ENCODE measurements at places on chromosomes 4 and X.
A peak's percentile ranks its signal among the peaks of the same experiment; 100 is the strongest.

DNA sequence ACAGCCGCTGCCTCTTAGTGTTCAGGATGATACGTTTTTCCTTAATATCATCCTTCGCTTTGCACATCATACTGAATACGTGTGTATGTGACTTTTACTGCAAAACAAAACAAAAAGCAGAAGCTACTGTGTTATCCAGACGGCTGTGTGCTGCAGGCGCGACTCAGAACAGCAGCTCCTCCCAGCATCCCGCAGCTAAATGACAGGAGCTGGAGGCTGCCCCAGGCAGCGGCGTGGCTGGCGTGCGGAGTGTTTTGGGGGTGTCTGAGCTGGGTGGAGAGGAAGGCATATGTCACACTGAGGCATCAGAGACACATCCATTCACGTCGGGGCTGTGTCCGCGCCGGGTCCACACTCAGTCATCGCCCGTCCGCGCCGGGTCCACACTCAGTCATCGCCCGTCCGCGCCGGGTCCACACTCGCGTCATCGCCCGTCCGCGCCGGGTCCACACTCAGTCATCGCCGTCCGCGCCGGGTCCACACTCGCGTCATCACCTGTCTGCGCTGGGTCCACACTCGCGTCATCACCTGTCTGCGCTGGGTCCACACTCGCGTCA is 16.6 kb downstream of the PCGF3 start:
- no peak for DNase-seq

- no peak for DNase-seq
These were observed 41.2 kb downstream of the ANXA5 start for GRCh38 chr4:121655320-121656268.

- no peak for DNase-seq
These were observed 37.9 kb downstream of the KLHL34 start for GRCh38 chrX:21620234-21620633.

- no peak for DNase-seq
These were observed 2185.9 kb upstream of the TENM3 start for GRCh38 chr4:180057299-180057721.

- no peak for DNase-seq
These were observed 41.6 kb downstream of the ZFP42 start for GRCh38 chr4:188037003-188037713.

DNA sequence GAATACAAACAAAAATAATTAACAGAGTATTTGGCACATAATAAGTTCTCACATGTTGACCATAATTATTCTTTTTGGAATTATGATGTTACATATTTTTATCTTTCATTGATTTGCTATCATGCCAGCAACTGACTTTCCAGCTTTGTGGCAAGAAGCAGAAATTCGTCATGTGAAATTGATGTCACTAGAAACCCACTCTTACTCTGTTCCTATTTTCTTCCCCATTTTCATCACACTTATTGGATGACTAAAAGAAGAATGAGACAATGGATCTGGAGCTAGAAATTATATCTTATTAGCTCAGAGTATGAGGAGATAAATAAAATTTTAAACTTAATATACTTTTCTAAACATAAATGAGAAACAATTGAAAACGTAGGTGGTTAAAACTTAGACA is 31.9 kb downstream of the EGF start:
- DNase-seq, result no peak

DNA sequence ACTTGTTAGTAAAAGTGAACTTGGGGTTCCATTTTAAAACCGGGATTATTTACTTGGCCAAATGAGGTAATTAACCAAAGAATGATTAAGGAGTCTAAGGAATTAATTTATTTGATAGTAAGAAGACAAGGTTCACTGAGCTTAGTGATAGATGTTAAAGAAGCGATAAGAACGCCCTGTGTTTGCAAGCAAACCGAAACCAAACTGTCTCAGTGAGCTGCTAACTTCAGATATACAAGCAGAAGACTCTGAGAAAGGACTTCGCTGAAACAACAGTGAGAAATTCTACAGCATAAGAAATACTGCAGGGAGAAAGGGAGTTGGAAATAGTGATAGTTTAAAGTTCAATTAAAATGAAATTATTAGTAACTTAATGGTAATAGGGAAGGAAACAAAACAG is 37.6 kb upstream of the SHISA3 start:
- no peak for DNase-seq

- DNase-seq, result no peak
These were observed 144.8 kb upstream of the GALNTL6 start for GRCh38 chr4:171668403-171668802.

DNA sequence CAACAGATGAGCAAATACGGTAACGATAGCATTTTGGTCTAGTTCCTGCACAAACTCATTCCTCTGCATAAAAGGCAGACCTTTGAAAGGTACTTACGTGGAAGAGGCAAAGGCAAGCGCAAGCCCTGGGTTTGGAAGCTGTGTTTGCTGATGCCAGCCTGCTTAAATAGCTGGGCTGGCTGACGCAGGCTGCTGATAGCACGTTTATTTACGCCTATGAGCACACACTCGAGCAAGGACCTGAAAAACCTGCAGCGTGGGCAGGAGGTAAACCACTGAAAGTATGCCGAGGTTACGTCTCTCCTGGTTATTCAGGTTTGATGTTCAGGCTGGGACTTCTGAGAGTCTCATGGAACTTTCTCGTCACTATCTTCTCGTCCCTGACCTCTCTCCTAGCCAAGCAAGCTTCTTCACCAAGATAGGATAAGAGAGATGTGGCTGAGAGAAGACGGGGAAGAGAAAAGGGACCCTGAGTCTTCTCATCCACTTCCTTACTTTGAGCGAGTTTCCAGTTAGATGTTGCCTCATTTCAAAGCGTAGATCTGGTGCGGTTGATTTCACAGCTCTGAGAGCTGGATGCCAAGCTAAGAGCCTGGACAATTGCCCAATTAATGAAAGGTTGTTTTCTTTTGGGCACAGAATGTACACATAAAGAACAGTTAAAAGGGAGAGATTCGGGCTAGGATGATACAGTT is at the start of gene HOPX:
Gene HOPX, minus strand, starts transcription at position 139 of the 695 bp plus-strand sequence. CDS start 23,480 bp downstream, outside the sequence.
- DNase-seq, result peak; percentile 5

- no peak for DNase-seq
These were observed 68.4 kb upstream of the BMPR1B start for GRCh38 chr4:94689155-94689860.

GRCh38 chr4:135492439-135492838 is 1290.8 kb upstream of the PABPC4L start:
- DNase-seq, result no peak

DNA sequence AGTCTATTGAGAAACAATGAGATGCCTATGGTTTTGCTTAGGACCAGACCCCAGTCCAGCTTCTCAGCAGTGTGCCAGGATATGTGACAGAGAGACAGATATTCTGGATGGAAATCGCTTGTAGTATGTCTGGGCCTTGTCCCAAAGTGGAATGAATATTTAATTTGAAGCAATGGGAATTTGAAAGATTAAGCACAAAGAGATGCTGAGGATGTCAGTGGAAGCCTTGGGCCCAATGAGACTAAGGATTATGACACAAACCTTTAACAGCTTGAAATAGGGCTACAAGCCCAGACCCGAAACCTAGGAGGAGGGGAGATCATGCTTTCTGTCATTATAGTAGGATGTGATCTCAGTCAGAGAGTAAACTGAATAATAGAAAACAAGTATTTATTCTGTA is 459.2 kb downstream of the FAT4 start:
- DNase-seq, result no peak

DNA sequence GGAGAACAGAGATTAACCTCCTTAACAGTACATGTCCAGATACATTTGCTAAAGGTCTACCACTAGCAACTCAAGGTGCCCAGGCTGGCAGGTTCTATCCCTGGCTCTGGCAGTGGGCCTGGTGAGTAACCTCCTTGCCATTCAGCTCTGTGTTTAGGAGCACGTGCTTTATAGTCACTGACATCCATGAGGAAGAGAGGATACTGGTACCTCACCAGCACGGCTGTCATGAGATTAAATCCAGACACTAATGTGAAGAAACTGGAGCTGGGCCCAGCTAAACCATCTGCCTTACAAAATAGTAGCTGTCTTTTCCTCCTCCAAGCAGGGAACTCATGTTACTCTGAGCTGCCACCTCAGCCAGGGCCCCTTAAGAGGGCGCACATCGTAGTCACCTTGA is 45.3 kb downstream of the GPRASP3 start:
- no peak for DNase-seq

- DNase-seq, result peak; percentile 55
These were observed 40.0 kb downstream of the SEPTIN11 start for GRCh38 chr4:76989391-76990061.

GRCh38 chr4:70158576-70158975 is 4.5 kb downstream of the PRR27 start:
- DNase-seq, result no peak

DNA sequence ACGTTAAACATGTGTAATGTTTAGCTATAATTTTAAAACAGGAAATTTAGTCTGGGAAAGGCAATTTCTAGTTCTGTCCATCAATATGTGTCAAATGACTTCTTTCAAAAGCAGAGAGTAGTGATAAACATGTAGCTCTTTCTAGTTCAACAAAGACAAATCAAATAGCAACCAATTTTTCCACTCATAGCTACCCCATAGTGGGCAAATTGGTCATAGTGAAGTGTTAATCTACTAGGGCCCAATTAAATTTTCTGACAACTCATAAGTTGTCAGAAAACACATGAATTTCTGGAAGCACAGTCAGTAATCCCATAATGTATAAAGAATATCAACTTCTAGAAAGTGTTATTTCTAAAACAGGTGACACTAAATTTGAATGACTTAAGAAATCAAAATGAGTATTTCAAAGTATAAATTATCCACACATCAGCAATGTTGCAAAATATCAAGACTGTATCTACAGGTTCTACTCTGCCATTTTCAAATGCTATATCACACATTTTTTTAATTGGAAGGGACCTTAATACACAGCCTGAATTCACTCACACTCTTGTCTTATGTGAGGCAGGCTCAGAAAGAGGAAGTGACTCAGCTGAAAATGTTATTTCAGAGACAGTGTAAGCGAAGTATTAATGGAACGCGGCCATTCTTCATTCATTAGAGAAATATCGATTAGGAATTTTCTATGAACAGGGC is 7.7 kb downstream of the OCIAD2 start:
- DNase-seq, result no peak

- DNase-seq, result no peak
These were observed 291.7 kb upstream of the GATB start for GRCh38 chr4:152052451-152053057.

- DNase-seq, result no peak
These were observed 7.3 kb downstream of the AIFM1 start for GRCh38 chrX:130158311-130158710.

GRCh38 chr4:7160439-7160838 is 31.9 kb upstream of the SORCS2 start:
- DNase-seq, result no peak

GRCh38 chrX:115561605-115562479 is 868 bp downstream of the PLS3 start:
- no peak for DNase-seq

- no peak for DNase-seq
These were observed 111.6 kb upstream of the PRKG2 start for GRCh38 chr4:81326581-81326980.

DNA sequence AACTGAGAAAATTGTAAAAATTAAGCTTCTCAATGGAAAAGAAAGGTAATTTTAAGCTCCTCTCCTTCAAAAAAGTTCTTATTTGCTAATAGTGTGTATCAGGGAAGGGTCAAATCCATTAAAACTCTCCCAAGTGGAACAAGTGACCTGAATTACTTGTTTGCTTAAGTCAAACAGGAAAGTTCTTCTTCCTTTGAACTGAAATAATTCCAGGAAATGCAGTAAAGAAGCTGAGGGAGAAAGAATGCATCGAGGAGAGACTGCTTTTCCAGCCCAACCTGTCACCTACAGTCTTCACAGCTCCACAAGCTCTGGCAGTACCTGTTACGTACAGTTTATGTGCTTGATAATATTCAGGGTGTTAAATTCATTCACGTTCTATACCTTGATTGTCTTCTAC is 131.1 kb downstream of the KLHL8 start:
- no peak for DNase-seq

DNA sequence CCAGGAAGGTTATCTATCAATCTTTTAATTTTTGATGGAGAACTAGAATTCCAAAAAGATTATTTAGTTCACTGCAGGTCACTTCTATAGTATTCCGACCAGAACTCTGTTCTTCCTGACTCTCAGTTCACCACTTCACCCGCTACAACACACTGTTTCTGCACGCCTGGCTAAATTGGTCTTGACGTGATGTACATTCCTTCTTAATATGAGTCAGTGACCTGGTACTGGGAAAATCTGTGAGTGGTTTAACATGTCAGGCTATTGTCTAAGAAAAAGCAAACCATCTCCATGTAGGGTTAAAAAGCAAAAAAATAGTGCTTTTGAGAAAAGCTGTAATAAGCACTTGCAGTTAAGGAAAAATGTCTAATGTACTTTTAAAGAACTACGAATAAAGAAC is 120.4 kb downstream of the NDST3 start:
- DNase-seq, result no peak

DNA sequence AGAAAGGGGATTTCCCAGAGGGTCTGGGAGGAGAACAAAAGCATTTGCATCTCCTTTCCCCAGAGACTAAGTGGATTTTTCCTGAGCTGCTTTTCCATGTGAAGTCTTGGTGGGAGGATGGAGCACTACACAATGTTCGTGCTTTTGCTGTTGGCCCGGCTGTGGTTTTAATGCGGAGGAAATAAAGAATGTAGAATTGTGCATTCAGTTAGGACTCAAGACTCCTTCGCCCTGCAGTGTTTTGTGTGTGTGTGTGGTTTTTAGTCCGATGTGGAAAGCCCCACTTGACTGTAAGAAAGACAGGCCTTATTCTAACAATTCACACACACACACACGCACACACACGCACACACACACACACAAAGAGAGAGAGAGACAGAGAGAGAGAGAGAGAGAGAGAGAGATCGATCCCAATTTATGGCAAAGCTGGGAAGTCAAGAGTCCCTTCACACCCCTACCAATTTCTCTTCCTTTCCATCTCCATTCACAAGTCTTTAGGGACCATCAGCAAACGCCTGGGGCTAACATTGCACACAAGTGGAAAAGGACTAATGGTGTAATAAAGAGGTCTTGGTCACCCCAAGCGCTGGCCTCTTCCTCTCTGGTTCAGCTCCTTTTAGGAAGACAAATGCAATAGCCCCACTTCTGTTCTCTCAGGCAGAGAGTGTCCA is 44.2 kb downstream of the CLDN34 start:
- peak; percentile 16 for DNase-seq

GRCh38 chrX:15418707-15419181 is 34.5 kb upstream of the VEGFD start:
- DNase-seq, result no peak

- no peak for DNase-seq
These were observed 19.8 kb downstream of the VCX3B start for GRCh38 chrX:8484360-8484949.
